ENCODE measurements at places on chromosomes 1 and 21. TPM values are rescaled to one million over a fixed set of nuclear protein-coding genes. Genes with fewer than 3 reads are reported as not detected.

DNA sequence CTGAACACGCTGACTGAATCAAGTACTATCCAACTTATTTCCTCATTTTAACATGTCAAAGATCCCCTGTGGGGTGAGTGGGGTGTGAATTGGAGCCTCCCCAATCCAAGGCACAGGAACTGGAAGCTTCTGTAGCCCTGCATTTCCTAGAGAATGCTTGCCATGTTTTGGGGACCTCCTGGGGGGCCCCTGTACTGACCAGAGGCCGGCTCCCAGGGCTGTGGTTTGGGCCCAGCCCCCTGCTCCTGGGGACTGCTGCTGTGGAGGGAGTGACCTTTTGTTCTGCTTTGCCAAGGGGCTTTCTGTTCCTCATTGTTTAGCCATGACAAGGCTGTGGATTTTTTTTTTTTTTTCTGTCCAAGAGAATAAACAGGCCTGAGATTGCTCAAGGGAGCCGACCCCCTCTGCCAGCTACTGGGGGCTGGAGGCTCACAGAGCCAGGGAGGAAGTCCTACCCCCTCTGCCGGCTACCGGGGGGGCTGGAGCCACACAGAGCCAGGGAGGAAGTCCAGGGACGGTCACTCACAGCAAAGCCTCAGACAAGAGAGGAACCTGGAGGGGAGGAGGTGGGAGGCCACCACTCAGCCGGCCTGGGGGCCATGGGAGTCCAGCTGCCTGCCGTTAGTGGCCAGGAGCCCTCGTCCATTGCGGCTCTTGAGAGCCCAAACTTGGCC lies 17.4 kb downstream of the TNFRSF1B start:
- no peaks in the 10 kb centered on the region for H3K27me3 ChIP-seq
- H3K27ac ChIP-seq = peak overlapping the region; percentile 70
- peak; percentile 60 for DNase-seq
- no peak overlapping the region for H3K4me3 ChIP-seq
- H3K4me1 ChIP-seq = no peaks in the 10 kb centered on the region

- no peak overlapping the region for H3K4me3 ChIP-seq
- no peaks in the 10 kb centered on the region for H3K36me3 ChIP-seq
- DNase-seq = no peak
- H3K4me1 ChIP-seq = peaks cover 10% of the 10 kb centered on the region
- H3K27ac ChIP-seq = no peak overlapping the region
Measured at GRCh38 chr1:229035054-229035747, 235.7 kb upstream of the RAB4A start.

GRCh38 chr1:18412882-18413353 lies 67.8 kb upstream of the KLHDC7A start:
- H3K27ac ChIP-seq = no peak overlapping the region
- no peak overlapping the region for H3K4me3 ChIP-seq
- H3K36me3 ChIP-seq = no peaks in the 10 kb centered on the region
- H3K27me3 ChIP-seq = no peaks in the 10 kb centered on the region

- H3K4me3 ChIP-seq = peak overlapping the region; percentile 19
- DNase-seq = peak; percentile 92
- H3K36me3 ChIP-seq = no peaks in the 10 kb centered on the region
- H3K27me3 ChIP-seq = no peaks in the 10 kb centered on the region
- H3K27ac ChIP-seq = no peak overlapping the region
Measured at GRCh38 chr1:3910857-3911845, 11.1 kb upstream of the C1orf174 start.

GRCh38 chr1:154583773-154584172 lies 16.2 kb downstream of the CHRNB2 start:
- H3K4me1 ChIP-seq = no peaks in the 10 kb centered on the region
- H3K36me3 ChIP-seq = peaks cover 61% of the 10 kb centered on the region
- DNase-seq = no peak
- no peaks in the 10 kb centered on the region for H3K27me3 ChIP-seq
- H3K4me3 ChIP-seq = no peak overlapping the region

DNA sequence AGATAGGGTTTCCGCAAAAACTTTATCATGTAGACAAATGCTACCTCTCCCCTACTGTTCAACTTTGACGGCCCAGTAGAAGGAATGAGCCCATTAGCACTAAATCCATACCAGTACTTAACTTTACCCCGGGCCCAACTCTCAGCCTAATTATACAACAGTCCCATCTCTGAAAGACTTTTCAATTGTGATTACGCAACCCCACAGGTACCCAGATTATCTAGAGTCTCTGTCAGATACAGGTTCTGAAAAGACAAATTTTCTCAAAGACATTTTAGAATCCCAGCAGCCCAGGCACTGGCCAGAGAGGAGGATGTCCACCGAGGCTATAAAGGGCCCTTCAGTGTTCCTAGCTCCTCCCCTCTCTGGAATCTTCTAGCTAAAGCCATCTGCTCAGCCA lies 15.0 kb downstream of the FAM78B start:
- no peak overlapping the region for H3K27ac ChIP-seq
- H3K4me3 ChIP-seq = no peak overlapping the region
- no peaks in the 10 kb centered on the region for H3K27me3 ChIP-seq
- no peak for DNase-seq

Gene SLC25A34
- total RNA-seq = 1.7 TPM

GRCh38 chr1:11738783-11739182 lies 2.8 kb downstream of the AGTRAP start:
- no peaks in the 10 kb centered on the region for H3K36me3 ChIP-seq
- DNase-seq = no peak
- no peak overlapping the region for H3K27ac ChIP-seq
- H3K4me1 ChIP-seq = peaks cover 16% of the 10 kb centered on the region

Measured in pancreas (tissue), 10 donors.